Retinal pigment epithelial cell (primary cell): ENCODE measurements at places on chromosomes 7 and 10.

DNA sequence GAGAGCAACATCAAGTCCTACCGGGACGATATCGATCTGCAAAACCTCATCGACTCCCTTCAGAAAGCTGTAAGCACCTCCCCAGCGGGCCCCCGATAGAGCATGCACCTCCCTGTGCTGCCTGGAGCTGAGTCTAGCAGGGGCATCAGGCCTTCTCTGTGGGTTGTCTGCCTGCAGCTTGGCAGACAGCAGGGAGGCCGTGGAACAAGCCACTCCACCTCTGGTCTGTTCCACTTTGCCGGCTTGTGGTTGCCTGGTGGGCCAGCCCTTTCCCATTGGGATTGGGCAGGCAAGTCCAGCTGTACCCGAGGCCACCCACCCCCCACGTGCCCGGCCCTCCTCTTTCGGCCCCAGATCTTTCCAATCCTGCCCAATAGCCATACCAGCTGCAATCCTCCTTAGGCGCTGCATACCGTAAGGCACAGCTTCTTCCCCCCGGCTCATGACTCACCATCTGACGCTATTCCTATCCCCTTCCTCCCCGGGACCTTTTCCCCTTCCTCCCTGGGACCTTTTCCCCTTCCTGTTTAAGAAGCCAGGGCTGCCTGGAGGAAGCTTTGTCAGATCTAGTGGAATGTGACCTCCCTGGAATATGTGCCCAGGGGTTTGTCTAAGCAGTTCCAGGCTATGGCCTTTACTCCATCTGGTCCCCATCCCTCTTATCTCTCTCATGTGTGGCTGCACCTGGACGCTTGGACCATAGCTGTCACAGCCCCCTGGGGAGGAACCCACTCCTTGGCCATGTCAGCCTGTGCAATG is 28.1 kb upstream of the SH2D4B start:
- peak; percentile 70 for DNase-seq

- no peak for DNase-seq
Observed at GRCh38 chr7:27101171-27101956, 1.1 kb downstream of the HOXA2 start.

GRCh38 chr7:97025130-97025499 is 484 bp upstream of the DLX5 start:
- DNase-seq = no peak

DNA sequence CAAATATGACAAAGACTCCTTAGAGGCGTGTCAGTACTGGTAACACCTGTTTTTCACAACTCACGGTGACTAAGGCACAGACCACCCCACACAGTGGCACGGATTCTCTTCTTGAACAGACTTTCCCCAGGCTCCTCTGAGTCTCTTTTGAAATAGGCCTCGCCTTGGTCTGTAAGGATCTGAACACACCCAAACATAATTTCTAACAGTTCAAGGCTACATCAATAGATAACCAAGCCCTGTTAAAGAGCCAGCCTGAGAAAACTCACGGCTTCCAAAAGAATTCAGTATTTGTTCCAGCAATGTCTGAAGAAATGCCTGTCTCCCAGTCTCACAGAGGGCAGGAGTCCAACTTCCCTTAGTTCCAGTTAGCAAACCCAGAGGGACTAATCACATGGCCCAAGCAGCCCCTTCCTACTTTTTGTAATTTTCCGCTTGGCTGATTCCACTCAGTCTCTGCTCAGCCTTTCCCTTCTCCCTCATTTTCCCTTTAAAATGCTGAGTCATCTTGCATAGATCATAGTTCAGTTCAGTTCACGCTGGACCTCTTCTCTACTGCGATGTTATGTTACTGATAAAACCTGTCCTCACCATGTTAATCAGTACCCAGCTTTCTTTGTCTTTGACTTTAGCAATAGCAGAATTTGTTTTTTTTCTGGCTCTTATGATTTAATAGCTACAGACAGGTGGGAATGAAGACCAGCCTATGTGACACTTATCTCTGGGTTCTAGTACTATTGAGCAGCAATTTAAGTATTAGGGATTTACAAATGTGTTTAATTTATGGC is 22.6 kb upstream of the AKR1C3 start:
- peak; percentile 88 for DNase-seq

DNA sequence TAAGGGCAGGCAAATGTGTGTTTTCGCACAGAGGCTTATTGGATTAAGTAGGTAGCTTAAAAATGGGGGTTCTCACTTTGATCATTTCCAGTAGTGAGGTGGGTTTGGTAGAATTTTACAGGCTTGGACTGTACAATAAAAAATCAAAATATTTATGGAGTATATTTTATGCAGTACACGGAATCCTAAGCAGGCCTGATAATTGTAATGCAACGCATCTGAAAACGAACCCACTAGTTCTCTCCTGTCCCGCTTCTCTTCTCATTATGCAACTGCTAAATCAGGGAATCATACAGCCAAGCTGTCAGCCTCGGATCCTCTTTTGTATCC is 377 bp upstream of the POLR1F start:
- no peak for DNase-seq

- DNase-seq = peak; percentile 11
Observed at GRCh38 chr7:150448789-150449147, 1.7 kb upstream of the GIMAP8 start.

DNA sequence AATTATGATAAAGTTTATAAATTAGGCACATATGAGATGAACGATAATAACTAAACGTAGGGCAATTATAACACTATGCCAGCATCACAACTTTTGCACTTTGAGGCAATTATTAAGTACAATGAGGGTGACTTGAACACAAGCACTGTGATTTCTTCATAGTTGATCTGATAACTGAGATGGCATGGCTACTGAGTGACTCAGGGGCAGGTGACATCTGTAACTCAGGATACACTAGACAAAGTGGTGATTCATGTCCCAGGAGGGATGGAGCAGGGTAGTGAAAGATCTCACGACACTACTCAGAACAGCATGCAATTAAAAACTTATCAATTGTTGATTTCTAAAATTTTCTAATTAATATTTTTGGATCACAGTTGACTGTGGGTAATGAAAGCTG is 98.3 kb upstream of the ARHGAP21 start:
- peak; percentile 43 for DNase-seq

DNA sequence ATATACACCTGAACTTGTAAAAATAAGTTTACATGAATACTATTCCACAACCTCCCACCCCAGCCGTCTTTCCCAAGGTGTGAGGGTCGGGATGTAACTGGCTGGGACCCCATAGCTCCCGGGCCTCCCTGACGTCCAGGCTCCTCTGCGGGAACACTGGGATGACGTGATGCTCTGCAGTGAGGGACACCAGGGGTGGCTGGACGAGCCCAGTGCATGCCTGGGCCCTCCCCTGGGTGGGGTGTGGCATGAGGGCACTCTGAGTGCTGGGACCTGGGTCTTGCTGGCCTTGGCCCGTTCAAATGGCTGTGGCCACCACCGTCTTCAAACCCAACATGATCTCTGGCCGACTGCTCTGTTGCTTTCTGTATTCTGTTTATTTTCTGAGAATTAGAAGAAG is 182.4 kb downstream of the DNAJB6 start:
- DNase-seq = no peak

DNA sequence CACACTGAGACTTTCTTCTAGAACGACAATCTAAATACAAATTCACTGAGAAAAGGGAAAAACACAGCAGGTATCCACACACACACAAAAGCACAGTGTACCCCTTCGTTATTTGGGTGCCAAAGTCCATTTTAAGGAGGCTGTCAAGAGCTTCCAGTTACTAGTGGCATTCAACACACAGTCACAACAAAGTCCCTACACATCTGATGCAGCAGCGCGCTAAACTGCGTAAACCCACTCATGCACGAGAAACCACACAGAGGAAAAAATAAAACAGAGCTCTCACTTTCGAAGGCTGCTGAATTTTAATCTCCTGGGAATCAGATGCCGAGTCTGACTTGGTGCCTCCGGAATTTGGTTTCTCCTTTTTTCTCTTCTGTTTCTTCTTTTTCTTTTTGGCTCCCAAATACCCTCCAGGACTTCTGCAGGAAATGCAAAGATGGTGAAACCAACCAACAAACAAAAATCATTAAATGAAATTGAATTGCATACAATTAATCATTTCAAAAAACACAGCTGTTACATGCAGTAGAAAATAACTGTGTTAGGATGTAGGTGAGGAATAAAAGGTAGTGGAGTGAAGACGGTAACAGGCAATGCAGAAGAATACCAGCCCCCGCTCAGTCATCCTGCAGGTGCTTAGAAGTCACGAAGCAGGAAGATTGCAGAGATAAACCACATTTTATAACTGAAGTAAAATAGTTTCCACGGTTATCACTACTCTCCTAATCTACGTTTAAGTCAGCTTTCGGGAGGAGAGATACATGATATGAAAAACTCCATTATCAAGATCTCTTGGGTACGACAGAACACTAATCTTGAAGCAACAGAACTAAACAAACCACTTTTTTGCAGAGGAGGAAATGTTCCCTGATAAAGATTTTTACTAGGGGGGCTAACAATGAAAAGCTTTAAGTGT is 27.1 kb downstream of the NMT2 start:
- no peak for DNase-seq

DNA sequence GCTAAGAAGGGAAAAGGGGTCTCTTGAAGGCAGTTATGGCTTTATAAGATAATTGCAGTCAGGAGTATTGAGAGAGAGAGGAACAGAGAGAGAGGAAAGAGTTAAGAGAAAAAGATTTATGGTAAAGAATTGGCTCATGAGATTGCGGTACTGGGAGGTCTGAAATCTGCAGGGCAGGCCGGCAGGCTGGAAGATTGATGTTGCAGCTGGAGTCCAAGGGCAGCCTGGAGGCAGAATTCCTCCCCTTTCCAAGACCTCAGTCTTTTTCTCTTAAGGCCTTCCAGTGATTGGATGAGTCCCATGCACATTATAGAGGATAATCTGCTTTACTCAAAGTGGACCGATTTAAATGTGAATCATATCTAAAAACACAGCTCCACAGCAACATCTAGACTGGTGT is 68.4 kb downstream of the HACD1 start:
- DNase-seq = no peak

DNA sequence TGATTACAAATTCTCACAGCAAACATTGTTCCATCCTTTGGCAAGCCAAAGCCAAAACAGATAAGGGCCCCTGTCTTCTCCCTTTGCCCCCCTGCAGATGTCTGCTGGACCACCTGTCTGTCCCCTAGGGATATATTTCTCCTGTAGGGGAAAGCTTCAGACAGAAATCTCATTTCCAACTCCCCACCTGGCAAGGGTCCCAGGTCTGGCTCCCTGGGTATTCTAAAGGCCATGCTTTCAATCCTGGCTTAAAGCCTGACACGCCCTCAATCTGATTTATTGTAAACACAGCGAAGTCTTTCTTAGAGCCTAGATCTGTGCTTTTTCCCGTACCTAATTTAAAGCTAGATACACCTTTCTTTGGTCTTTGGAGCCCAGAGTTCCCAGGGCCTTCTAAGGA is 66.1 kb downstream of the KCNMA1 start:
- no peak for DNase-seq

DNA sequence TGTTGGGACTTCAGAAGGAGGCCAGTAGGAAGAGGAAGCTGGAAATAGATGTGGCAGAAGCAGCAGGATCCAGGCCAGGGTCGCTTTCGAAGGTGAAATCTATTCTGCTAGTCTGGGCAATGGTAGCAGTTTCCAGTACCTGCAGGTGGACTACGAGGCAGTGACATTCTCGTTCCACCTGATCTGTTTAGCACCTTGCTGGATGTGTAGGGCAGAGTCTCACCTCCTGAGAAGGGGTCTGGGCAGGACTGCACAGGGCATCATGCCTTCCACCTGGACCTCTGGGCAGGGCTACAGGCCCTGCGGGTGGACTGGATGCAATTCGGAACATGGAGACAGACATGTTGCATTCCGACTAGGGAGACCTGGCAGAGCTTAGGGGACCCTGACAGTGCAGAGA is 254.8 kb upstream of the ZNF32 start:
- no peak for DNase-seq

GRCh38 chr7:146004805-146005204 is 111.8 kb upstream of the CNTNAP2 start:
- DNase-seq = no peak

- DNase-seq = no peak
Observed at GRCh38 chr7:96266580-96266979, 55.3 kb downstream of the SLC25A13 start.

DNA sequence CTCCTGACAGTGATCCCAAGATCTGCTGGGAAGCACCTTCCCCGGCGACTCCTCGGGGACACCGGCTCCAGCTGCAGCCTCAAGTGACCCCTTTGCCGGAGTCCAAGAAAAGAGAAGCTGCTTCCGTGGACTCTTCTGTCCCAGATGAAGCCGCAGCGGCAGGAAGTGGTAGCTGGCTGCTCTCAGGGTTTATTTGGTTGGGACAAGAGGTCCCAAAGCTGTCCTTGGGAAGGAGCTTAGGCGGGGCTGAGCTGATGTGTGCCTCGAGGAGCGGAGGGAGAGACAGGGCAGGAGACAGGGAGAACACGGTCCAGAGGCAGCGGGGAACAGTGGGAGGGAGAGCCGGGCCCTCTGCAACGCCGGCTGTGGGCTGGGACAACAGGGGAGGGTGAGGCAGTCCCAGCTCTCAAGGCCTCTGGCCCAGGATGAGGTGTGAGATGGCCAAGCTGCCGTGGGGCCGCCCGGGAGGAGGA is 13.1 kb upstream of the FAM20C start:
- DNase-seq = no peak

DNA sequence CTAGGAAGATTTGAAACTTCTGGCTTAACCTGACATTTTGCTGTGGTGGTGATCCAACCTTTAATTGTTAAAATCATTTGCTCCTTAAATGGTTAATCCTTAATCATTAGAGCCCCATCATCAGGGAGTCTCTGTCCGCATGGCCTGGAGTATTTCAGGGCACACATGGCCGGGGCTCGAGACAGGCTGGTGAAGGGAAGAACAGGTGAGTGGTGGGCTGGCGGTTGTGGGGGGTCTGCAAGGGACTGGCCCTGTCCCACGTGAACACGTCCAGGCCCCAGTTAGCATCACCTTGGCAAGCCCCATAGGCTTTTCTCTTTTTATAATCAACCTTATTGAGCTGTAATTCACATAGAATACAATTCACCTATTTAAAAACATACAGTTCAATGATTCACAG is 109.5 kb downstream of the DNAJB6 start:
- DNase-seq = no peak

DNA sequence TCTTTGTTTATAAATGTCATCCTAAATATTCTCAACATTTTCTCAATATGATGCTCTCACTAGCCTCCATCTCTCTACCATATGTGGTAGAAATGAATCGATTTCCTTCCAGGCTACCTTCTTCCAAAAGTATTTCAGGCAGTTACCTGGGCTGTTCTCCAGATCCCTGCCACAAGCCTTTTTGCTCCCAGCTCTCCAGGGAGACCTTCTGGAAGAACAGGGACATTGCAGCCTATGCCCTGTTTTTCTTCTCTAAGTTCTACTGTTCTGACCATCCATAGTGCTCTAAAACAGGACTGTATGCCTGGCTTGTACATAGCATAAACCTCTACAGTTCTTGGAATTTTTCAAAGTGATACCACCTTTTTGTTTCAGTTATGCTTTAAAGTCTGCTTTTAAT is 552.8 kb downstream of the ANKRD7 start:
- no peak for DNase-seq

- no peak for DNase-seq
Observed at GRCh38 chr10:43026039-43026973, 50.6 kb upstream of the RET start.
